Mammary epithelial cell (primary cell): ENCODE measurements at places on chromosomes 1 and 21. TPM values are rescaled to one million over a fixed set of nuclear protein-coding genes. Genes with fewer than 3 reads are reported as not detected.

PCAT6 gene
- 4.1 and 5.6 TPM in 2 replicates for total RNA-seq

KIAA1614 gene
- total RNA-seq = 3.7 TPM

F3 gene
- total RNA-seq = 1,649 and 1,840 TPM in 2 replicates

CYP4Z1 gene
- total RNA-seq = not detected

AZIN2 gene
- 12.5 TPM for total RNA-seq

KPRP gene
- not detected for total RNA-seq

OR2L2 gene
- total RNA-seq = 0.19 and 0.28 TPM in 2 replicates

CHODL gene
- total RNA-seq = 0.17 TPM

LAMC1 gene
- 164 TPM for total RNA-seq

ENAH gene
- 117 TPM for total RNA-seq

RALGPS2 gene
- total RNA-seq = 25.3 TPM

OR10J4 gene
- not detected for total RNA-seq

SYT11 gene
- 0.11 and 0.12 TPM in 2 replicates for total RNA-seq

PPM1J gene
- total RNA-seq = 9.4 and 10.7 TPM in 2 replicates

NR5A2 gene
- not detected in 2 replicates for total RNA-seq

LCE2A gene
- total RNA-seq = not detected in 2 replicates

MFAP2 gene
- total RNA-seq = 12.8 TPM

RPRD2 gene
- 22.7 and 23.1 TPM in 2 replicates for total RNA-seq

DIRAS3 gene
- total RNA-seq = not detected in 2 replicates

KCNT2 gene
- not detected in 2 replicates for total RNA-seq

SHISA4 gene
- total RNA-seq = 18.3 TPM

CACYBP gene
- 81.6 and 133 TPM in 2 replicates for total RNA-seq

CA6 gene
- total RNA-seq = 0.67 TPM

IFFO2 gene
- 78.5 and 94.8 TPM in 2 replicates for total RNA-seq

AGO4 gene
- 6.2 and 10.3 TPM in 2 replicates for total RNA-seq

UTS2 gene
- total RNA-seq = not detected

ARHGEF16 gene
- 2.3 and 5.9 TPM in 2 replicates for total RNA-seq

LZIC gene
- 19.8 TPM for total RNA-seq

USP16 gene
- 25.7 and 28.1 TPM in 2 replicates for total RNA-seq

KRTAP21-3 gene
- not detected in 2 replicates for total RNA-seq

LRRC39 gene
- 0.21 and 0.32 TPM in 2 replicates for total RNA-seq

MYOM3 gene
- 0.16 and 0.54 TPM in 2 replicates for total RNA-seq

RHCE gene
- not detected in 2 replicates for total RNA-seq

UROD gene
- total RNA-seq = 100 and 110 TPM in 2 replicates

RBM11 gene
- 1.3 TPM in 2 replicates for total RNA-seq

KRTAP13-3 gene
- not detected for total RNA-seq

LHX8 gene
- not detected in 2 replicates for total RNA-seq

AK2 gene
- total RNA-seq = 157 TPM

CELSR2 gene
- total RNA-seq = 17.6 and 34.7 TPM in 2 replicates

ETV3L gene
- not detected in 2 replicates for total RNA-seq

SLC35F3 gene
- 23.3 TPM for total RNA-seq

NTMT2 gene
- not detected in 2 replicates for total RNA-seq
